ENCODE measurements at places on chromosomes 5 and 9.

DNA sequence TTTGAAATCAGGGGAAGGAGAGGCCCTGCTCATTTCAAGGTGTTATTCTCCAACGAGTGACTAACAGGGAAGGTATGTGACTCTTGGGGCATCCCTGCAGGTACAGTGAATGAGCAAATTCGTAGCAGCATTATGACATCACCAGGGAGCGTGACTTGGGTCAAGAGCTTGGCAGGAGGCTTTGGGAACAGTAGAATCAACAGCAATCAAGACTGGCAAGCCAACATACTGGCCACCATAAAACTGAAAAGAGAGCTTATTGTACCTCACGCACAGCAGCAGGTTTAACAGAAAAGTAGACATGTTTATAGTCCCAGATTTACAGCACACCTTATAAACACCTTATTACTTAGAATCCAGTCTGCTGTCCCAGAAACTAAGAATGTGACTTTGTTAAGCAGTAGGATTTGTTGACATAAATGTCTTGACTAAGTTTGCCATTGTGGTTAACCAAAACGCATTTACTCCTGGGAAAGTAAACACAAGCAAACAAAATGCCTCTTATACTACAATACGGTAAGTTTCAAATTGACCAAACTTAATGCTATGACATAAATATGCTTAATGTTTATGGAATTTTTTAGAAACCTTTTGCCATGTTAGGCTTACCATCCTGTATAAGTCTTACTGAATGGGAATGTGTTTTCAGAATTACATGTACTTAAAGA lies 297.8 kb downstream of the NPR3 start:
- no peak for DNase-seq

DNA sequence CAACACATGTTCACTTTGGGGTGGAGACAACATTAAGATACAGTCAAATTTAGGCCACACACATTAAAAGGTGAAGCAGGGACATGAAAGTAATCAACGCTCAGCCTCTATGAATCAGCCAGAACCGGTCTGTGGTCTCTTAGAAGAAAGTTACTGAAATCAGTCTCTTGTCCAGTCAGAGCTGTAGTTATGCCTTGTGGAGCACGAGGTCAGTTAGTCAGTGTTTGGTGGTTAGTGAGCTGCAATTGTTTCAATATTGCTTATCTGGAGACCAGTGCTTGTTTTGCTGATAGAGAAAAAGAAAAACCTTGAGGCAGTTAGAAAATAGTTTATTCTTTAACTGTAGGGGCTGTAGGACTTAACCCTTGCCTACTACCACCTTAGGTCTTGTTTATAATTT lies 157.8 kb upstream of the RASEF start:
- no peak for DNase-seq

DNA sequence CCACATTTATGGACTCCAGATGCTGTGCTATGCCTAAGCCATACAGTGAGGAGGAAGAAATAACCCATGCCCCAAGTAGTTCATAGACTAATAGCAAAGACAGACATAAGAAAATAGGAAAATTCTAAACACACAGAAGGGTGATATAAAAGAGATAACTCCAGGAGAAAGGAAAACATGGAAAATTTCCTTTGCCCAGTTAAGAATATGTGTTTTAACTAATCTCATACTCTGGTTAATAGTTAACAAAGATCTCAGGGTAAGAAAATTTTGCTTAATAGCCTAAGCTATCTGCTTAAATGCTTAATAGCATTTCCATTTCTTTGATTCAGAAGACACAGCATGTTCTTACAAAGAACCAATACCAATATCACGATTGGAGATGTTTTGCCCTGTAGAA lies 358.0 kb downstream of the MSX2 start:
- DNase-seq = no peak

DNA sequence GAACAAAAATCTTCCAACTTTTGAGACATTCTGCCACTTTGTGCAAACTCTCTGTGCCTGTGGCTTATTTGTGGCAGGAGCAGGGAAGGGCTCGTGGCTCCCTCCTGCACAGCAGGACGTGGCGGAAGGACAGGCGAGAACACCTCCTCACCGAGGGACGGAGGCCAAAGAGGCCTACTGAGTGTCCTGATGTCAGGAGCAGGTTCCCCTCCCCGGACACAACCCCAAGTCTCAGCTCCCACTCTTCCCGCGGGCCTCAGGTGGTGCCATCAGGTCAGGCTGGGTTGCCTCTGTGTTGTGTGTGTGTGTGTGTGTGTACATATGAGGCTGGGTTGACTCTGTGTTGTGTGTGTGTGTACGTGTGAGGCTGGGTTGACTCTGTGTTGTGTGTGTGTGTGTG lies 136.8 kb upstream of the LPCAT1 start:
- DNase-seq = no peak

GRCh38 chr9:107827304-107827703 lies 337.7 kb upstream of the KLF4 start:
- no peak for DNase-seq

DNA sequence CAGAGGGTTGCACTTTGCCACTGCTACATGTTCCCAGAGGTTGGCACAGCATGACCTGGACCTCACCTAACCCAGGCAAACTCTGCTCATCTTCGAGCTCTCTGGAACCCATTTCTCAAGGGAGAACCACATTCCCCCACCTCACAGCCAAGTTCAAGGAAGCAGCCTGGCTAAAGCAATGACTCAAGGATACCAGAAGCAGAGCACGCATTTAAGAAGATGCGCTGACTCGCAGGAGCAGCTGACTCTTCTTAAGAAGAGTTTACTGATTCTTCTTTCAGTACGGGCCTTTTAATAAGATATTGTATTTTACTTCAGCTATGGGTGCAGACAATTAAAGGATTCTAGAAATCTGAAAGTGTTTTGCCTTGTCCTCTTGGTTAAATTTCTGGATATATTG lies 4.1 kb upstream of the SEMA5A start:
- no peak for DNase-seq

DNA sequence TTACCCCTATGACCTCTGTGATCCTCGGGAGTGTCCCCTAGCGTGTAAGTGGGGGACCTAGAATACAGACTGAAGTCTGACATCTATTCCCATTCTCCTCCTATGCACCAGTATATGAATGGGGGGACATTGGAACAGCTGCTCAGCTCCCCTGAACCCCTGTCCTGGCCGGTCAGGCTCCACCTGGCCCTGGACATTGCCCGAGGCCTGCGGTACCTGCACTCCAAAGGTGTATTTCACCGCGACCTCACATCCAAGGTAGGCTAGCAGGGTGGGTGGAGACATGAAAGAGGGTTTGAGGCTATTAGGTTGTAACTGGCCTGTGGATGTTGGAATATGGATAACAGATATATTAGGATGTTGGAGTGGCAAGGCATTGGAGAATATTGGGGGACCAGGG lies 1.7 kb downstream of the TESK1 start:
- no peak for DNase-seq
